ENCODE measurements at places on chromosomes 6 and 20.

DNA sequence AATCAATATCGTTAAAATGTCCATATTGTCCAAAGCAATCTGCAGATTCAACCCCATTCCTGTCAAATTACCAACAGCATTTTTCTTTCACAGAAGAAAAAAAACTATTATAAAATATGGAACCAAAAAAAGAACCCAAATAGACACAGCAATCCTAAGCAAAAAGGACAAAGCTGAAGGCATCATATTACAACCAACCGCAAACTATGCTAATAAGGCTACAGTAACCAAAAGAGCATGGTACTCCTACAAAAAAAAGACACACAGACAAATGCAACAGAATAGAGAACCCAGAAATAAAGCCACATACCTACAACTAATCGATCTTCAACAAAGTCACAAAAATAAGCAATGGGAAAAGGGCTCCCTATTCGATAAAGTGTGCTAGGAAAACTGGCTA, 49.2 kb downstream of the RNGTT start:
- DNase-seq = no peak

- DNase-seq = no peak
Observed at GRCh38 chr6:64325093-64325492, 689.5 kb downstream of the PHF3 start.

DNA sequence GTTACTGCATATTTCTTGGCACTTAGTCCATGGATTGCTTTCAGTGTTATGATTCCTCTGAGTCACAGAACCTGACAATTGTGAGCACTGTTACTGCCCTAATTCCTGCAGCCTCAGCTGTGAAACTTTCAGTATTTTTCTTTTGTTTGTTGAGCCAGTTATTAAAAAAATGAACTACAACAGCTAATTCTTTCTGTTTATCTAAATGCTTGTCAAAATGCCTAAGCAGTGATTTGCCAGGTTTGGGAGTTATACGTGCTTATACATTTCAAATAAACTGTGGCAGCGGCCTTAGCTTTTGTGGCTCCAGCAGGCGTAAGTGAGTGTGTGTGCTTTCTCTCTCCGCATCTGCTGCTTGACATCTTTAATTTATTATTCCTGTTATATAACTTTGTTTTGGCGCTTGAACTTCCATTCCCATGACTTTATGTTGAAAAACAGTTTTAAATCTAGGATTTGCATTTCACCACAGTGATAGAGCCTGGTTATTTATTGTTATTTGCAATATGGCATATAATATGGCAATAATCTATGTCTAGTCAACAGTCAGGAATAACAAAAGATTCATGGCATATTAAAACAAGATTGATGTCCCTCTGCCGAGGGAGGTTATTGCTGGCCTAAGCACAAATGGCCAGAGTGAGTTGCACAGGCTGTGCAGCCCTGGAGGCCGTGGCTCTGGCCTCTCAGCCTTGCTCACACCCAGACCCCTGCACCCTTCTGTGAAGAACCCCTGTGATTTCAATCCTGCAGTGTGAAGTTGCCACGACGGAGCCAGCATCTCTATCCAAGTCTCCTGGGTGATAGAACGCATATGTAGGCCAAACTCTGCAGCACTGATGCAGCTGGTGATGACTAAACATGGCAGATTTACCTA, 303.4 kb downstream of the THBS2 start:
- DNase-seq = no peak

DNA sequence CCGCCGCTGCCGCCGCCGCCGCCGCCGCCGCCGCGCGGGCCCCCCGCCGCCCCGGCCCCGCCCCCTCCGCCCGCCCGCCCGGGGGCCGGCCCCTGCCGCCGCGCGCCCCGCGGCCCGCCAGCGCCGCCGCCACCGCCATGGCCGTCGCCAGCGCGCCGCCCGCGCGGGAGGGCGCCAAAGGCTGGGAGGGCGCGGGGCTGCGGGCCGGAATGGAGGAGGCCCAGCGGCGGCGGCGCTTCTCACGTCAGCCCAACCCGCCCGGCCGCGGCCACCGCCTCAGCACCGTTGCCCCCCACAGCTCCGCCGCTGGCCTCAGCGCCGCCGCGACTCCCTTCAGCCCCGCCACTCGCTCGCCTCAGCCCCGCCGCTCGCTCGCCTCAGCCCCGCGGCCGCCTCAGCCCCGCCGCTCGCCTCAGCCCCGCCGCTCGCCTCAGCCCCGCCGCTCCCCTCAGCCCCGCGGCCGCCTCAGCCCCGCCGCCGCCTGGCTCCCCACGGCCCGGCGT, 258 bp downstream of the PHF10 start:
- no peak for DNase-seq

GRCh38 chr6:158476389-158476788, 83.5 kb upstream of the TMEM181 start:
- DNase-seq = no peak

Data from GM18507 (cell line).